ENCODE measurements at places on chromosomes 2 and 18.

- DNase-seq: no peak
Measured at GRCh38 chr2:146461068-146461467, 1383.8 kb upstream of the ACVR2A start.

GRCh38 chr2:176242276-176242675 is 27.0 kb upstream of the MTX2 start:
- DNase-seq: no peak

DNA sequence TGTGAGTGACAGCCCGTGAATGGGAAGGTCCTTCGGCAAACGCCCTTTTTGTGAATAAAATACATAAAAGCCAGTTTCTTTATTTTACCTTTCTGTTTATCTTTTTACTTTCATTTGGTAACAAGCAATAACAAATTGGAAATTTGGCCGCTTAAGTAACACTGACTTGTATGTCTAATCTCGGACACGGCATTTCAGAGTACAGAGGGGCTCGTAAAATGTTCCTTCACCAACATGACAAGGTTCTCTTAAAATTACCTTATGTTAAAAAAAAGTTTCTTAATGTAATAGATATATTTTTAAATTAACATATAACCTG is 558 bp upstream of the NEMP2 start:
- DNase-seq: no peak

DNA sequence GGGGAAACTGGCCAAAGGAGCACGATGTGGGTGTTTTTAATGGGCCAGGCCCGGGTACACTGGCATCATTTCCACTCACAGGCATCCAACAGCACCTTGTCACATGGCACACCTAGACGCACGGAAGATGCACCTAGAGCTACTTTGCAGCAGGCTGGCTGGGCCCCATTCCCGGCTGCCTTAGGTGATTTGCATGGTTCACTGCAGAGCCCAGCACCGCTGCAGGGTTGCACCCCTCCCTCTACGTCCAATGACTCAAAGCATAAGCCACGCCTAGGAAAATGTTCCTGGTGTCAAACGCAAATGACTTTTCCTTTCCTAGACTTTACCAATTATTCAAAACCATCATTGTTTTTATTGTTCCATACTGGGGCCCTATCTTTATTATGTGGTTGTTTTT is 222.9 kb downstream of the EIPR1 start:
- DNase-seq: no peak

DNA sequence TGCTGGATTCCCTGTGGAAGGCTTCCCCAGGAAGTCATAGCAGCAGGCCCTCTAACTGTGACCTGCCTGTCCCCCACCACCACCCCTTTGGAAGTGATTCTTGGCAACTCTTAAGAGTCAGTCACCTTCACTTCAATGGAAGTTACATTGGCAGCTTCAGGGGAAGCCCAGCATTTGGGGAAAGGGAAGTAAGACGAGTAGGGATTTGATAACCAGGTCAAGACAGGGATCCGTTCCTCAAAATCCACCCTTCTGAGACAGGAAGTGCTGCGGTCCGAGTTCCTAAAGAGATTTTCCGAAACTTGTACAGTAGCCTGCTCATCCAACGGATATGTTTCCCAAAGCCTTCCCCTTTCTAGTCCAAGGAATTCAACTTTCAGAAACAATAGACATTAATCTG is 54.2 kb downstream of the MRPL35 start:
- DNase-seq: no peak

DNA sequence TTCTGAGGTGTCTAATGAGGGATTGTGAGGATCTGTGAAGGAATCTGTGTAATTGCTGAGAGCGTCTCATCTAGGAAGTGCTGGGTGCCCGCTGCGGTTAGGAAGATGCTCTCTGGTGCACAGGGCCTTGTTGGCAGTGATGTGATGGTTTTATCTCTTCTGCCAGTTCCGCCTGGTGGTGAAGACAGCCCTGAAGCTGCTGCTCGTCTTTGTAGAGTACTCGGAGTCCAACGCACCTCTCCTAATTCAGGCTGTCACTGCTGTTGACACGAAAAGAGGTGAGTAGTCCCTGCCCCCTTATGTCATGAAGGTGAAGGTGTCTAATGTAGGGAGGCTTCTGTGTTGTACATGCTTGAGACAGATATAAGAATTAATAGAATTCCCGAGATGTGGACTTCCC is 234.2 kb downstream of the TPGS2 start:
- DNase-seq: no peak

DNA sequence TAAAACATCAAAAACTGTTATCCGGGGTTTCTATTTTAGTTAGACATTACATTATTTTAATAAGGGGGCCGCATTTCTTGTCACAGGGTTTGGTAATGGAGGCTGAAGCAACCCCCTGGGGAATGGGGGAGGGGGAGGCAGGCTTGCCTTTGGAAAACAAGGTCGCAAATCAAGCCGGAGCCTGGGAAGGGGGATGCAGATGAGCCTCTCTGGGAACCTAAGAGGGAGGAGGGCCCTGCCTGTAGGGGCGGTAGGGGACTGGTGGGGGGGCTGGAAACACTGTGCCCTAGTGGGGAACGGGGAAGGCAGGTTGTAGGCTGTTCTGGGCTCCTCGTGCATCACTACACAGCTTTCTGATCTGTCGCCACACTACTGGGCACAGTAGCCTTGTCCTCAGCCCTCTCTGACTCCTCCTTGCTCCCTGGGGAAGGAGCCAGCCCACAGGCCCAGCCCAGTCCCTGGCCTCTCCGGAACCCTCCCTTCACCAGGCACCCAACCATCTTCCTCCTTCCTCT is 170.2 kb upstream of the SMAD2 start:
- no peak for DNase-seq

DNA sequence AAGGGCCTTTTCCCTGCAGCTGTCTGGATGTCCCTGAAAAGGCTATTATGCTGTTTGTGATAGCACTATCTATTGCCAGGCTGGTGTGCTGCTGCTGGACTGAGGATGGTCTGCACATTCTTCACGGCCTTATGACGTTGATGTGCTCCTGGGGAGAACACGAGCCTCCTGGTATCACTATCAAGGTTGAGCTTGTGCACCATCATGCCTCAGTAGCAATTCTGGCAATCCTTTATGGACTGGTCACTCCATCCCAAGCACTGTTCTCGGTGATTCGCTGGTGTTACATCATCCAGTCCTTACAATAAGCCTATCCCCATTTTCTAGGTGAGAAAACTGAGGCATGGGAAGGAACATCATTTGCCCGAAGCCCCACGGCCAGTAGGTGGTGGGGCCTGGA is 18.2 kb upstream of the CCBE1 start:
- no peak for DNase-seq

- no peak for DNase-seq
Measured at GRCh38 chr2:146572598-146572997, 1272.2 kb upstream of the ACVR2A start.

GRCh38 chr2:161044095-161044865 is 115.9 kb upstream of the TANK start:
- DNase-seq: no peak

- no peak for DNase-seq
Measured at GRCh38 chr2:100244881-100245605, 77.3 kb downstream of the LONRF2 start.

DNA sequence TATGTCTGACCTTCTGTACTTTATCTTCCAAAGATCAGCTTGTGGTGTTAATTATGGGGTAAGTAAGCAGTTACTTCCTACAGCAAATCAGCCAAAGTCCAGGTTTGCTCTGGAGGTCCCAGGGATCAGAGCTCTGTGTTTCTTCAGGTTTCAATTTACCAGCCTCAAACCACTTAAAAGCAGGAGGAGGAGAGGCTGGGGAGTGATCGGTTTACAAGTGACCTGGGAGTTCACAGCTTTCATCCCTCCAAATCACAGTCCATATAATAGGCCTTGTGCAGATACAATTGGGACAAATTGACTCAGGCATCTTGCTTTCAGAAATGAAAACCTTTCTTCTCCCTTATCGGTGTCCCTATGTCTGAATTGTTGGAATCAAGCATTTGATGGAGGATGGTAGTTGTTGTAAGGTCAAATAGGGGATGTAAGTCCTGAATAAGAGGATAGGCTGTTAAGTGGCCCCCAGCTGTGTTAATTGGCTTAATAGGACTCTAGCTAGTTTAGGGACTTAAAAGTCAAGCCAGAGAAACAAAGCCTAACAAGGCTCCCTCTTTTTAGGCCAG is 188.0 kb upstream of the NT5C1B start:
- no peak for DNase-seq
